Smooth muscle cell of trachea (primary cell): ENCODE measurements at places on chromosomes 7 and 10. TPM values are rescaled to one million over a fixed set of nuclear protein-coding genes. Genes with fewer than 3 reads are reported as not detected.

Gene GHRHR
- total RNA-seq: not detected in 2 replicates

Gene EBLN1
- not detected in 2 replicates for total RNA-seq

Gene GLI3
- total RNA-seq: 6.9 and 9.3 TPM in 2 replicates

Gene ASB10
- not detected in 2 replicates for total RNA-seq
